ENCODE measurements at places on chromosomes 7 and 10.

DNA sequence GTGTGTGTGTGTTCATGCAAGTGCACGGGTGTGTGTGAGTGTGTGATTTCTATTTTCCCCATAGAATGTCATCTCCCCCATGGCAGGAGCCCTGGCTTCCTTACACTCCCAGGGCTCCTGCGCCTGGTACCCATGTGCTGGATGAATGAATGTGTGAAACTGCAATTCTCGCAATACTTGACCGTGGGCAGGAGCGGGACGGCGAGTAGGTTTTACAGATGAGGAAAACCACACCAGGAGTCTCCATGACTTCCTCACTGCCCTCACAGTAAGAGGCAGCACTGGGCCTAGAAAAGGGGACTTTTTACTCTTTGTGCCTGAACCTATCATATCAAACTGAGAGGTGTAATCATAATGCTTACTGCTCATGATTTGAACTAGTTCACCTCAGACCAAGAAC lies 167.6 kb upstream of the FRMD4A start:
- no peak for DNase-seq

DNA sequence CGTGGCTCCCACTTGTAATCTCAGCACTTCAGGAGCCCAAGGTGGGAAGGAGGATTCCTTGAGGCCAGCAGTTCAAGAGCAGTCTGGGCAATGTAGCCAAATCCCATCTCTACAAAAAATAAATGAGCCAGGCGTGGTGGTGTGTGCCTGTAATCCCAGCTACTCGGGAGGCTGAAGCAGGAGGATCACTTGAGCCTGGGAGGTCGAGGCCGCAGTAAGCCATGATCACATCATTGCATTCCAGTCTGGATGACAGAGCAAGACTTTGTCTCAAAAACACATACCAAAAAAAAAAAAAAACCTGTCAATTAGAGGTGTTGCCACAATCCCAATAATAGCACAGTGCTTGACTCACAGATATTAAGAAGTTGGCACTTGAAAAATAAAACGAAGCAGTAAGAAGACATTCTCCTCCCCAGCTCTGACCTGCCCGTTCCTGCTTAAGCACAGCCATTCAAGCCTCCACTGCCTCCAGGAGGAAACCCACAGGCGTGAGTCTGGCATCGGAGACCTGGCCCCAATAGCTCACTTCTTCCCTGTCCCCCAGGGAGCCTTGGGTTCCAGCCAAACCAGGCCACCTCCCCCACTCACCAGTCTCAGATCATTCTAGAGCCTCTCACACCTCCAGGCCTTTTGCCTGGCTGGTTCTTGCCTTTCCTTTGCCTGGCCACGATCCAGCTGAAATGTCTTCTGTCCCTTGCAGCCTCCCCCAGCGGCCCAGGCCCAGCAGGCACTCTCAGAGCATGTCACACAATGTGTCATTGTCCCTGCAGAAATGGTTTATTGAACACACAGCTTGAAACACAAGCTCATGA lies 45.3 kb upstream of the GTF2I start:
- DNase-seq = no peak

DNA sequence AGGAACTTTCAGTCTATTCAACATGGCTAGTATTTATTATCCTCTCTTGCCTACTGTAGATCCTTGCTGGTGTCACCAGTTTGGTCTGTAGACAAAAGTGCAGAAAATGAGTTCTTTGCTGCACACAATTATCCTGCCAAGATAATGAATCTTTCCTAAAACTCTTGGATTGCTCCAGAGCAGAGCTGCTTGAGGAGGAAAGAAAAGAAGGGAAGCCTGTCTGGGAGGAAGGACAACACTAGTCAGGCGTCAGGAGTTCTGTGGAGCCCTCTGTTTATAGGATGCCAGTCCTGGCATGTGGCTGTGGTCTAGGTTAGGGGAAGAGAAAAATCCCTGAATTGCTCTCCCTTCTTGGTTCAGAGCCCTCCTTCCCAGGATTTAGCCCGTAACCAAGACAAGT lies 430.0 kb upstream of the GALNT17 start:
- no peak for DNase-seq

- no peak for DNase-seq
Measured at GRCh38 chr10:15632456-15633091, 87.1 kb downstream of the ITGA8 start.

- DNase-seq = no peak
Measured at GRCh38 chr10:120607016-120607709, 150.1 kb downstream of the PLPP4 start.

DNA sequence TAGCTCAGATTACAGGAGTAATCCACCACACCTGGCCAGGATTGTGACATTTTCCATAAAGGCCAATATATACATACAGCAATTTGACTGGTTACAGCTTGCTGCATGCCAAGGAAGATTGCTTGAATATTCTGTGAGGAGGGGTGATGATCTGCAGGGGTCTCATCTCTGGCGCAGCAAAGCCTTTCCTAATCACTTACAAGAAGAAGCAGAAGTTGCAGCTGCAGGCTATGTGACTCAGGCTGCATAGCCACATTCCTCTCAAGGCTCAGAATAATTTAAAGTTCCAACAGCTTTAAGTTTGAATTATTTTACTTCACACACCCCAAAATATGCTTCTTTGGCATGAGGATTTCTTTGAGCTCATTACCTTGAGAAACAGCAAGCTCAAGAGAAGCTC lies 11.4 kb upstream of the RASGEF1A start:
- no peak for DNase-seq

DNA sequence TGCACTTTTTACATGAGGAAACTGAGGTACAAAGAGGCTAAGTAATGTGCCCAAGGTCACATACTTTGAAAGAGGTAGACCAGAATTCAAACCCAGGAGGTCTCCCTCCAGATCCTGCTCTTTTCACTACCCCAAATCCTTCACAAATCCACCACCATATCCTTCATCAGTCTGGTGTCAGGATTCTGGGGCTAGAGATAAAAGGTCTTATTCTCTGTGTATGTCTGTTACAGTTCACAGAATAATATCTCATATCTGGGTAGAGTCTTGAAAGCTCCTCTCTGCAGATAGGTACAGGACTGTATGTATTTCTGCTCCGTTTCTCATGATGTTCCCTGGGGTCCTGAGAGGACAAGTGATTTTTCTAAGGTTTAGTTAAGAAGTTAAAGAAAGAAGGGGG lies 4.9 kb downstream of the PIK3CG start:
- DNase-seq = no peak

GRCh38 chr7:105289704-105290103 lies 99.0 kb downstream of the SRPK2 start:
- no peak for DNase-seq

GRCh38 chr10:33087152-33087551 lies 129.1 kb upstream of the ITGB1 start:
- DNase-seq = no peak
